PC-9 (cell line): ENCODE measurements at places on chromosomes 1 and 21.
A peak's percentile ranks its signal among the peaks of the same experiment; 100 is the strongest.

GRCh38 chr1:10339815-10340214, 59.0 kb upstream of the PGD start:
- peak; percentile 36 for DNase-seq

DNA sequence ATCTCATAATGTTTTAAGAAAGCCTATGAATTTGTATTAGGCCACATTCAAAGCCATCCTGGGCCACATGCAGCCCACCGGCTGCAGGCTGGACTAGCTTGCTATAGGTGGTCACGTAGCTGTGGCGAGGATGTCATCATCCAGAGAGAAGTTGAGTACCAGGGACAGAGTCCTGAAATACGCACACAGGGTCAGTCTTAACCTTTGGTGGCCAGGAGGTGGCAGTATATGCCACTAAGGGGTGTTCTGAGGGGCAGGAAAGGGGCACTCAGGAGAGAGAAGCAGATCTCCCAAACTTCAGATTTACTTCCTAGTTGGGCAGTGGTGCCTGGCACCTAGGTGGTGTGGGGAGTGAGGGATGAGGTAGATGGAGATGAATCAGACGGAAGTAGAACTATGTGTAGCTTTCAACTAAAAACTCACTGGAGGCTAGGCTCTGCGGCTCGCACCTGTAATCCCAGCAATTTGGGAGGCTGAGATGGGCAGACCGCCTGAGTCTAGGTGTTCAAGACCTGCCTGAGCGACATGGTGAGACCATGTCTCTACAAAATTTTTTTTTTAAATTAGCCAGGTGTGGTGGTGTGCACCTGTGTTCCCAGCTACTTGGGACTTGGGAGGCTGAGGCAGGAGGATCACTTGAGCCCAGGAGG, 16.3 kb upstream of the CDK18 start:
- DNase-seq, result peak; percentile 62

DNA sequence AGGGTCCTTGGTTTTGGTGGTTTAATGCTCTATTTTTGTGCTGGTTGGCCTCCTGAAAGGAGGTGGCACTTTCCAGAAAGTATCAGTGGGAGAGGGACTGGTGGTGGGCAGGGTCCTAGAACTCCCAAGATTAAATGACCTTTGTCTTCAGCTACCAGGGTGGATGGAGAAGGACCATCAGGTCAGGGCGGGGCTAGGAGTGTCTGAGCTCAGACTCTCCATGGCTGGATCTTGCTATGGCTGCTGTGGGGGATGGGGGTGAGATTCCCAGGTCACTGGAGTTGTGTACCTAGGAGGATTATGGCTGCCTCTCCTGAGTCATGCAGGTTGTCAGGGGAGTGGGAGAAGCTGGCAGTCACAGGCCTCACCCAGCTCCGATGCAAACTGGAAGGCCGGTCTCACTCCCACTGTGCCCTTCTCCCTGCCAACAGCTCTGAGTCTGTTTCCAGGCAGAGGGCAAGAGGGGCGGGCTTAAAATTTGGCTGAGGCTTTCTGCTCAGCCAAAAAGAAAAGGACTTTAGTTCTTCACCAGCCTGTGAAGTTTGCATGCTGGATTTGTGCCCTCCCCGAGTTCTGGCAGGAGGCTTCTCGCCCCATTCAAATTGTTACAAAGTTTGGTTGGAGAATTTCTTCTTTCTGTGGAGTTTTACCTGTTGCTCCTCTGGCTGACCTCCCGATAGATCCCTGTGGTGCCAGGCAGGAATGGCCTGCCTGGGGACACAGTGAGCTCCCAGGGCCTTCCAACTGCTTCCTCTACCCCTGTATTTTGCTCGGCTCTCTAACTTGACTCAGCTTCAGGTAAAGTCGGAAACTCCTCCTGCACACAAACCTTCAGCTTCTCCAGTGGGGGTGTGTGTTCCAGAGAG, 13.1 kb upstream of the KYAT3 start:
- peak; percentile 30 for DNase-seq

- no peak for DNase-seq
Measured at GRCh38 chr1:46638921-46639320, 22.3 kb upstream of the MOB3C start.

DNA sequence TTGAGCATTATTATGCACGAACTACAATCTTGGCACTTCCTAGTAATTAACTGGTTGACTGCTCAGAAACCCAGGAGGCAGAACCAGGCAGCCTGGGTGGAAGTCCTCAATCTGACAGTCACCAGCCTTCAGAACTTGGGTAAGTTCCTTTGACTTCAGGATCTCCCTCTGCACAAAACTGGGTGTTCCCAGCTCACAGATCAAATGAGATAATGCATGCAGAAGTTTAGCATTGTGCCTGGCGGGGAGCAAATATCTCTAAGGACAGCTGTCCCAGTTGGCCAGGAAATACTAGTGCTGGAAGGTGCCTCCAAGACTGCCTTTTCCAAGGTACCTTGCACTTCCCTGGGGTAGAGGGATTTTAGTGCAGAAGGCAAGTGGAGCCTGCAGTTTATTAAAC, 294.8 kb downstream of the PCP4 start:
- DNase-seq, result no peak

- DNase-seq, result no peak
Measured at GRCh38 chr1:208083016-208083714, 161.0 kb downstream of the PLXNA2 start.

DNA sequence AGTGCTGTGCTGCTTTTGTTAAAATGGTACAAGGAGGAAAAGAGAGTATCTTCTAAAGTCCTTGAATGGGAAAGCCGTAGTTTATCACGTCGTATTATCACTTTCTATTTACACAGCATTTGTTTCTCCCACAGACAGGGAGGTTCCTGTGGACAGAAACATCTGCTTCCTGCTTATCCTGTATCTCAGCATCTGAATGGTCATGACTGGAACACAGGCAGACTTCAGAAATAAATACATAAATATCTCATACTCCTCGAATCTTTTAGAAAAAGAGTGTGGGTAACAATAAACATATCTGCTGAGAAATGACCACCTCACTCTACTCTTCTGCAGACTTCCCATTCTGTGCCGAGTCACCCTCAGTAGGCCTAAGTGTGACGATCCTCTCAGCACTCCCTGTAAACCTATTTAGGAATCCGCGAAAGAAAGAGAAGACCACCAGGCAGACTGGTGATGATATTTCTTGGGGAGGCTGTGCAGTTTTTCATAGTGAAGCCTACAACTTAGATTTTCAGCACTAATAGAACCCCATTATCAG, 393.5 kb downstream of the SMYD3 start:
- DNase-seq, result no peak

- no peak for DNase-seq
Measured at GRCh38 chr21:34004013-34004938, 69.1 kb upstream of the MRPS6 start.

DNA sequence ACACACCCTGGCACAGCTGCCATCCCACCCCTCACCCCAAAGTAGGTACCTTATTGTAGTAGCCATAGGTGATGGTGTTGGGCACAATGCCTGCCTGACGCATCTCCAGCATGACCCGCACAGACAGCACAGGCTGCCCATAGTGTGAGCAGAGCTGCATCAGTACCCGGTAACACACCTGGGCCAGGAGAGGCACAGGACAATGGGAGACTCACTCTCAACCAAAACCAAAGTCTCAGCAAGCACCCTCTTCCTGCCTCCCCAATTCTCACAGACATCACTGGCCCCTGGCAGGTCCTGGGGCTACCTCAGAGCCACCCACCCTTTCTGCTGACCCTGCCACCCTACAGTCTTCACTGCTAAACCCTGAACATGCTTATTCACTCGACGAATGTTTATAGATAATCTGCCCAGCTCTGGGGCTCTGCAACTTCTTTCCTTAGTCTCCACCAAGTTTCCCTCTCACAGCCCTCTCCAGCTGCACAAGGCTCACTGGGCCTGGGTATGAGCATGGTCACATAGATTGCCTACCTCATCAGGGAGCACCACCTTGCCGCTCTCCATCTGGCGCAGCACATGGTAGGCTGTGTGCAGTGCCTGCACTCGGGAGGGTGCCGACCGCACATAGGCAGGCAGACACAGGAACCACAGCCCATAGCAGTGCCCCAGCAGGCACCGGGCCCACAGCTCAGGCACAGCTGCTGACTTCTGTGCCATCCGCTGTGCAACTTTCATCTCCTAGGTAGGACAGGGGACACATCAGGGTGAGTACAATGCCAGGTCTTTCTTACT, 10.3 kb downstream of the DENND4B start:
- DNase-seq, result no peak

GRCh38 chr1:32044234-32044633, 28.5 kb upstream of the TMEM39B start:
- DNase-seq, result no peak

- DNase-seq, result no peak
Measured at GRCh38 chr1:208044589-208045462, 133.9 kb upstream of the CD34 start.

- DNase-seq, result no peak
Measured at GRCh38 chr1:172600615-172601014, 58.3 kb upstream of the FASLG start.

- DNase-seq, result no peak
Measured at GRCh38 chr1:119504831-119505230, 2.2 kb upstream of the HSD3B1 start.
